ENCODE measurements at places on chromosomes 11 and 22.

GRCh38 chr11:19444231-19444630 lies 203.5 kb upstream of the E2F8 start:
- H3K27ac ChIP-seq, result no peak overlapping the region
- no peak overlapping the region for H3K4me3 ChIP-seq
- H3K27me3 ChIP-seq, result peaks cover 3% of the 10 kb centered on the region
- no peak for DNase-seq

GRCh38 chr22:36021606-36022153 lies 6.9 kb downstream of the RBFOX2 start:
- no peaks in the 10 kb centered on the region for H3K36me3 ChIP-seq
- H3K27ac ChIP-seq, result no peak overlapping the region
- no peak overlapping the region for H3K4me3 ChIP-seq
- peaks cover 5% of the 10 kb centered on the region for H3K4me1 ChIP-seq

DNA sequence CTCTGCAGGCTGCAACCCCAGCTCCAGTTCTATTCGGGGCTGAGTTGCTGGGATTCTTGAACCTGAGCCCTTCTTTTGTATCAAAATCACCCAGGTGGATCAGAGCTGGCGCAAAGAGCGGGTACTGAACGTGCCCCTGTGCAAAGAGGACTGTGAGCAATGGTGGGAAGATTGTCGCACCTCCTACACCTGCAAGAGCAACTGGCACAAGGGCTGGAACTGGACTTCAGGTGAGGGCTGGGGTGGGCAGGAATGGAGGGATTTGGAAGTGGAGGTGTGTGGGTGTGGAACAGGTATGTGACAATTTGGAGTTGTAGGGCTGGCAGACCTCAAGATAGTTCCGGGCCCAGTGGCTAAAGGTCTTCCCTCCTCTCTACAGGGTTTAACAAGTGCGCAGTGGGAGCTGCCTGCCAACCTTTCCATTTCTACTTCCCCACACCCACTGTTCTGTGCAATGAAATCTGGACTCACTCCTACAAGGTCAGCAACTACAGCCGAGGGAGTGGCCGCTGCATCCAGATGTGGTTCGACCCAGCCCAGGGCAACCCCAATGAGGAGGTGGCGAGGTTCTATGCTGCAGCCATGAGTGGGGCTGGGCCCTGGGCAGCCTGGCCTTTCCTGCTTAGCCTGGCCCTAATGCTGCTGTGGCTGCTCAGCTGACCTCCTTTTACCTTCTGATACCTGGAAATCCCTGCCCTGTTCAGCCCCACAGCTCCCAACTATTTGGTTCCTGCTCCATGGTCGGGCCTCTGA lies 3.8 kb downstream of the FOLR1 start:
- H3K27me3 ChIP-seq, result peaks cover 9% of the 10 kb centered on the region
- no peaks in the 10 kb centered on the region for H3K36me3 ChIP-seq
- no peak for DNase-seq
- no peak overlapping the region for H3K27ac ChIP-seq

DNA sequence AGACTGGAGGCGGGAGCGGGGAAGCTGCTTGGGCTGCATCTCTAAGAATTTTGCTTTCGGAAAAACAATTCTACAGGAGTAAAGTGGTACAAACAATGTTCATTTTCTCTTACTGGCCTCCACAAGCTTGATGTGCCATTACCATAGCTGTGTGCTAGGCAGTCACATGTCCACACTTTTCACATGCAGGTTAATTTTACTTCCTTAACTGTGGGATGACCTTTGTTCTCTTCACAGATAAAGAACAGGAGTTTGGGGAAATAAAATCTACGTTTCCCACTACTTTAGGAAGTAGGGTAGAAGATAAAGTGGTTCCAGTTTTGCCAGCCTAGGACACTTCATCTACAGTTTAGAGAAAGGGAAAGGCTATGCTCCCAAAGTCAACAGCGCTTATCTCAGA lies 327.2 kb upstream of the NARS2 start:
- no peak for DNase-seq
- peaks cover 15% of the 10 kb centered on the region for H3K27me3 ChIP-seq
- H3K4me1 ChIP-seq, result no peaks in the 10 kb centered on the region
- H3K36me3 ChIP-seq, result no peaks in the 10 kb centered on the region
- H3K4me3 ChIP-seq, result no peak overlapping the region

DNA sequence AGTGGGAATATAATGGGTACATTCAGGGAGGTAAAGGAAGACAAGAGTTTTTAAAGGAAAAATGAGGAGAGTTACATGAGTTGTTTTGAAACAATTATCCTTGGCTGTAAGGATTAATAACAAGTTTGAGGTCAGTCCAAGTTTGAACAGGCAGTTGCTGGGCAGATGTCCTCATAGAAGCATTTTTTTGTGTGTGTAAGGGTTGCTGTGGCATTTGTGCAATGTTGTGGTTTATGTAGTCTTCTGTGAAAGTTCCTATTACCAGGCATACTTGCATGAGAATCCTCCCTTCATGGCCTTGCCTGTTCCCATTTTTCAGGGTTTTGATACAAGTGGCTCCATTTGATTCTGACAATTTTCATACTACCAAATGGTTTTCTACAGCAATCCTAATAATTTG lies 400.2 kb downstream of the KCNA4 start:
- H3K27ac ChIP-seq, result no peak overlapping the region
- no peaks in the 10 kb centered on the region for H3K27me3 ChIP-seq
- no peak for DNase-seq

DNA sequence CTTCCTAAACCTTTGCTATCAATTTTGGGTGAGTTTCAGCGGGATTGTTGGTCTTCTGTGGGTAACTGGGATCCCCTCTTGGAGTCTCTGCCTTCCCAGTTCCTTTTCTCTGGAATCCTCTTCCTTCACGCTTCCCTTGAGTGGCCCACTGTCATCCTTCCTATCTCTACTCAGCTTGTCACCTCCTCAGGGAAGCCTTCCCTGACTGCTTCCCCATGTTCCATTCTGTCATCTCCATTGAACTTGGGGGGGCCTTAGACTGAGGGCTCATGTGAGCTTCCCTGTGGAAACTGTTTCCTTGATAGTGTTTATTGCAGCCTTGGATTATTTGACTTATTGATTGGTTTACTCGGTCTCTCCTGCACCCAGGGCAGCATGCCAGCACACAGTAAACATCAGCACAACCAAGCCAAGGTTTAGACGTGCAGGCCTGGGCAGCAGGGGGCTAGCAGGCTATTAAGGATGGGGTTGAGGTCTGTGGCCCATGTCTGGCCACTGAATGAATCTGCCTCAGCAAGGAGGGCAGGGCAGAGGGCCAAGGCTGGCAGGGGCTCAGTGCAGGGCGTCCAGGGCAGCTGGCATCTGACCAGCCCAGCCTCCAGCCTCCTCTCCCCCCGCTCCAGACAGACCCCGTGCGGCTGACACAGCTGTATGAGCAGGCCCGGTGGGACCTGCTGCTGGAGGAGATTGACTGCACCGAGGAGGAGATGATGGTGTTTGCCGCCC lies 7.2 kb downstream of the TRPT1 start:
- H3K27ac ChIP-seq, result no peak overlapping the region
- no peak overlapping the region for H3K4me3 ChIP-seq
- DNase-seq, result no peak
- no peaks in the 10 kb centered on the region for H3K27me3 ChIP-seq
- H3K4me1 ChIP-seq, result peaks cover 8% of the 10 kb centered on the region

DNA sequence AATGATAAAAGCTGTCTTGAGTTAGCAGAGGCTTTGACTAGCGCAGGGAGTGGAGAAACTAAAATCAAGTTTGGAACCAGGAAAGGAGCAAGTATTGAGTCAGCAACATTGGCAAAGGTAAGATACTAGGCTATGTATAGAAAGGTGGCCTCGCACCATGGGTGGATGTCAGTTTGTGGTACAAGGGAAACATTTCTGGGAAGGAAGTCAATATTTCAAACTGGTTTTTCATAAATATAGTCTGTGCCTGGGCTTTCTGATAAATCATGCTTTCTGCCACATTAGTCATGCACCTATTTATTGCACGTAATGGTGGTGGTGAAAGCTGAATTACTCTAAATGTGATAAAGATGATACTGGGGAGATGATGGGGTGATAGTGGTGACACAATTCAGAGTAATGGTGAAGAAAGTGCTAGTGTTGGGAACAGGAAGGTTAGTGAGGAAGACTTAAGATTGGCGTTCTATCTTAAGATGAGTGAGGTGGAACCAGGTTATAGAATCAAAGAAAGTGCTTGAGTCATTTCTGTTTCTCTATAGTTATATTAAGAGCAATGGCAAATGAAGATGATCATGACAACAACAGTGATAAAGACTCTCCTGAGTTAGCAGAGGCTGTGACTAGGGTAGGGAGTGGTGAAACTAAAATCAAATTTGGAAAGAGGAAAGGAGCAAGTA lies 729.0 kb downstream of the FAM181B start:
- no peaks in the 10 kb centered on the region for H3K27me3 ChIP-seq
- H3K36me3 ChIP-seq, result no peaks in the 10 kb centered on the region
- no peak overlapping the region for H3K27ac ChIP-seq
- no peak for DNase-seq
- no peak overlapping the region for H3K4me3 ChIP-seq
- H3K4me1 ChIP-seq, result peaks cover 6% of the 10 kb centered on the region

DNA sequence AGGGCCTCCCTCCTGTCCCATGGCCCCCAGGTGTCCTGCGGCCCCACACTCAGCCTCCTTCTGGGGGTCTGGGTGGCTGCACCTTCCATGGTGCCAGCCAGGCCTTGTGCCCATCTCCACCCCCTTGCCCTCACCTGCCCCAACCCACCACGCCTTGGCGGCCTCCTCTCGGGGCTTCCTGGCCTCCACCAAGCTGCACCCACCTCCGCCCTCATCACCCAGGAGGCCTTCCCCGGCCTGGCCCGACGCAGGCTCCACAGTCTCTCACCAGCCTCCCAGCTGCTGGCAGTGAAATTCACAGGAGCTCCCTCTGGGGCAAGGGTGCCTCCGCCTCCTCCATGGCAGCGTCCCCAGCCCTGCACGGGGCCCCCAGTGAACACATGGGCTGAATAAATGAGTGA lies 35.9 kb upstream of the WNT7B start:
- no peak for DNase-seq
- no peaks in the 10 kb centered on the region for H3K36me3 ChIP-seq
- peak overlapping the region; percentile 82 for H3K4me3 ChIP-seq
- H3K4me1 ChIP-seq, result peaks cover 17% of the 10 kb centered on the region

DNA sequence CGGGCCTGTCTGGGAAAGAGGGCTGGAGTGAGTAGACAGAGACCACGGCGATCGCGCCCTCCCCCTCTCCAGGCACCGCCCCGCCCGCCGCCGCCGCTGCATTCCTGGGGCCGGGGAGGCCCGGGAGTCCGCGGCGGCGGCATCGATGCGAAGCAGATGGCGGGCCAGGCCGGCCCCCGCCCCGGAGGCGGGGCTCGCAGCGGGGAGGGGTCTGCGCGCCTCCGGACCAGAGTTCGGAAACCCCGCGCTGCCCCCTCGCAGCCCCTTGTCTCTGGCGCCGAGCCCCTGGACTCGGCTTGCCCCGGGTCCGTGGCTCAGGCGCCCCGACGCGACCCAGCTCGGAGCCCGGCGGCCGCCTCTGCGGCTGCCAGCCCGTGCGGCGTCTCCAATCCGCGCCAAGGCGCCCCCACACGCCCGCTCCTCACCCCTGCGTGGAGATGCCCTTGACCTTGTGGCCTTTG lies 1.3 kb downstream of the SCARF2 start:
- no peak for DNase-seq
- H3K36me3 ChIP-seq, result peaks cover 4% of the 10 kb centered on the region
- H3K4me3 ChIP-seq, result peak overlapping the region; percentile 42
- no peak overlapping the region for H3K27ac ChIP-seq
- peaks cover 18% of the 10 kb centered on the region for H3K4me1 ChIP-seq

GRCh38 chr11:105137286-105137685 lies 2.3 kb downstream of the CARD18 start:
- DNase-seq, result no peak
- no peaks in the 10 kb centered on the region for H3K36me3 ChIP-seq
- no peak overlapping the region for H3K4me3 ChIP-seq
- H3K27me3 ChIP-seq, result no peaks in the 10 kb centered on the region
- H3K4me1 ChIP-seq, result no peaks in the 10 kb centered on the region
- H3K27ac ChIP-seq, result no peak overlapping the region

DNA sequence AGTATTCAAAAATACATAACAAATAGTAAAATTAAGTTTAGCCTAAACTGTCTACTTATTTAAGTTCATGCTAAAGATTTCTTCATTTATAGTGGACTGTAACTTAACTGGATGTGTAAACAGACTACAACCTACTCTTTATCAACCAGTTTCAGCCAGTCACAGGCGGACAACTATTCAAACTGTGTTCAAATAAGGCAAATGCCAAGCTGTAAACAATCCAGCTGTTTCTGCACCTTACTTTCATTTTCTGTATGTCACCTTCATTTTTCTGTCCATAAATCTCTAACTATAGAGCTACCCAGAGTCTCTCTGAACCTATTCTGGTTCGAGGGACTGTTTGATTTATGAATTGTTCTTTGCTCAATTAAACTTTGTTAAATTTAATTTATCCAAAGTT lies 992.8 kb downstream of the DLG2 start:
- H3K27ac ChIP-seq, result no peak overlapping the region
- no peak for DNase-seq
- no peaks in the 10 kb centered on the region for H3K4me1 ChIP-seq
- no peak overlapping the region for H3K4me3 ChIP-seq

DNA sequence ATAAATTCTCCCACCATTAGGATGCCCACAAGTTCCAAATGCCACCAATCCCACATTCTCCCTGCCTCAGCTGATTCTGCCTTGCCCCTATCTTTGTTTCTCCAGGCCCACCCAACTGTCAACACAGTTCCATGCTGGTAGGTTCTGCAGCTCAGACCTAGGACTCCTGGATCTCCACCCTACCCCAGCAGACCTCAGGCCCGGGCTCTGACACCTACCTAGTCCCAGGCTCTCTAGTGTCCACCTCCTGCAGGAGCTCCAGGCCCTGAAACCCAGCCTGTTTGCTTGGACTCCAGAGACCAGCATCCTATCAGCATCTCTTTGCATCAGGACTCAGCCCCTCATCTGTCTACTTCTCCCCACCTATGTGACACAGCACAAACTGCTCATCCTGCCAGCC lies 86.5 kb downstream of the PDE2A start:
- no peak overlapping the region for H3K27ac ChIP-seq
- H3K36me3 ChIP-seq, result no peaks in the 10 kb centered on the region
- peaks cover 97% of the 10 kb centered on the region for H3K27me3 ChIP-seq
- no peak for DNase-seq

- H3K36me3 ChIP-seq, result no peaks in the 10 kb centered on the region
- H3K27me3 ChIP-seq, result no peaks in the 10 kb centered on the region
- no peak for DNase-seq
Observed at GRCh38 chr11:81286550-81286949, 1447.1 kb downstream of the FAM181B start.

DNA sequence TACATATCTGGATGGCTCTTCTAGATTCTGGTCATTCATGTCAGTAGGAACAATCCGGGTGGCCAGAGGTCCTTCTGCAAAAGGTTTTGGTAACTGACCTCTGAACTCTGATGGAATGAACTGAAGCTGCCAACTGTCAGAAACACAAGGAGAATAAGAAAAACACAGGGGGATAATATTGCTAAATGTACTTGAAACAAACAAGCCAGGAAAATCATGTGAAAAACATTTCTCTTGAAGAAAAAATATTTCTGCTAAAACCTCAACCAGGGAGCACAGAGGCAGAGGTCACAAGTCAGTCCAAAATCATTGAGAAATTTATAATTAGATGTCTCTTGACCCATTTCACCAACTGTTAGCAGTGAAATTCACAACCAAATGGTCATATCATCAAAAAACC lies 35.2 kb downstream of the ALG9 start:
- peaks cover 7% of the 10 kb centered on the region for H3K4me1 ChIP-seq
- H3K4me3 ChIP-seq, result no peak overlapping the region
- H3K36me3 ChIP-seq, result peaks cover 37% of the 10 kb centered on the region
- DNase-seq, result no peak
